ENCODE measurements at places on chromosomes 7 and 10.

DNA sequence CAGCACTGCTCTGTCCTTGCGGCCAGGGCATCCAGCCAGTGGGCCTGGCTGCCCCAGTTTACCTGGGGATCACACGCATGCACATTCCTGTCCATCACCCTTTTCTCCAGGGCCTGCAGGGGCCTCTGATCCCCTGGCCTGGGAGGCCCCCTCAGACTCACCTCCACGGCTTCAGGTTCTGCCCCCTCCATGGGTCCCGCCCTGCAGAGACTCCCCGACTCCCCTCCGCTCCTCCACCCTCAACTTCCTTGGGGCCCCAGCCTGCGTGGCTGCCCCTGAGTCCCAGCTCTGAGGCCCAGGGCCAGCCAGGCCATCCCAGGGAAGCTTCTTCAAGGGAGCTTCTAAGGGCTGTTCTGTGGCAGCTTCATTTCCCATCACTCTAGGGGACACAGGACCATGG lies 324.1 kb downstream of the TCERG1L start:
- no peak for DNase-seq

- no peak for DNase-seq
Observed at GRCh38 chr7:100726996-100727761, 6.2 kb upstream of the ZAN start.

GRCh38 chr10:36117231-36117630 lies 475.1 kb upstream of the FZD8 start:
- no peak for DNase-seq

GRCh38 chr7:106376026-106376799 lies 91.4 kb upstream of the NAMPT start:
- DNase-seq, result peak; percentile 73

- DNase-seq, result no peak
Observed at GRCh38 chr10:19169041-19169440, 120.4 kb downstream of the MALRD1 start.

GRCh38 chr7:139960157-139960556 lies 102.6 kb downstream of the PARP12 start:
- no peak for DNase-seq

GRCh38 chr7:138001529-138002095 lies at the start of gene CREB3L2:
CREB3L2 (minus strand) TSS chr7:138002086; CDS start chr7:138001705, 381 bp downstream.
- DNase-seq, result peak; percentile 73

- peak; percentile 92 for DNase-seq
Observed at GRCh38 chr7:5477723-5478531, 54.3 kb upstream of the TNRC18 start.

GRCh38 chr10:76558586-76558985 lies 1079.0 kb downstream of the KCNMA1 start:
- DNase-seq, result no peak

- no peak for DNase-seq
Observed at GRCh38 chr10:60480865-60481563, 91.3 kb upstream of the ANK3 start.

DNA sequence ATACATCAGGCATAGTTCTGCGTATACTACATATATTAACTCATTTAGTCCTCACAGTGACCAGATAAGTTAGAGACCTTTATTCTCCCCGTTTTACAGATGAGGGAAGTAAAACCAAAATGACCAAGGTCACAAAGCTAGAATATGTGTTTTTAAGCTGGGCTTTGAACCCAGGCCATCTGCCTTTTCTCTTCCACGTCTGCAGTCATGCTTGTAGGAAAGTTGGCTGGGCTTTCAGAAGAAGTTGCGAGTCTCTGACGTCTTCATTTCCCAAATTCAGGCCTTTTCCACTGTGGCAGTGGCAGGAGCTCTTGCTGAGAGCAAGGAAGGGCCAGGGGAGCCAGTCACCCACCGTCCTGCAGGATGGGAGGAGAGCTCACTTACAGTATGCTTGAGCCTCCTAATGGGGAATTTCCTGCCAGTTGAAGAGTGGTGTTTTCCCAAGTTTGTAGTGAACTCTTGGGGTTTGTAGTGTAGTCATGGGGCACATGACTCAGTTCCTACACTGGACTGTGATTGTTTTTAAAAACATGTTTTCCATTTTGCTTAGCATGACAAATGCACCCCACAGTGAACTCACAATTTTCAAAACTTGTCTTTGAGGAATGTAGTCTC lies 34.2 kb downstream of the CYP17A1 start:
- DNase-seq, result no peak

GRCh38 chr10:18104223-18104872 lies 35.9 kb upstream of the CACNB2 start:
- DNase-seq, result peak; percentile 61

DNA sequence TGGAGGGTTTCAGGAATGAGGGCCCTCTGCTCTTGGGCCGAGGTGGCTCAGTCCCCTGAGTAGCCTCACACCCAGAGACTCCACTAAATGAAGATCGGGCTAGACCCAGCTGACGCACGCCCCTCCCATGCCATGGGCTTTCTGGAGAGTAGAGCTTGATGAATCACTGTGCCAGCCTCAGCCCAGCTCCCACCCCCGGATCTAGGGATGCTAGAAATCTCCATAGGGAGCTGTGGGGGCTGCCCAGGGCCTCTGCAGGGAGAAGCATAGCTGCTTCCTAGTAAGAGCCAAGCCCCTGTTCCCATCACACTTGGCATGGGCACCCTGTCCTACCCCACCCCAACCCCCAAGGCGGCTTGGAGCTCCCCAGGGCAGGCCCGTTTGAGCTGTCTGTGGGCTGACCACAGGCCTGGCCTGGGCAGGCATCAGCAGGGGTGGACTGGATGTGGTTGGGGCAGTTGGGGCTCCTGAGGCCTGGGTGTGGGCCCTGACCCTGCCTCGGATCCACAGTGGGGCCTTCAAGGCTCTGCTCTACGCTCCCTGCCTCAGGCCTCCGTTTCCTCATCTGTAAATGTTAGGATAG lies 121.2 kb downstream of the ZMIZ1 start:
- DNase-seq, result no peak

Data from NCI-H82 (cell line).